ENCODE measurements at places on chromosomes 16 and 17.

- no peak for DNase-seq
Observed at GRCh38 chr16:56944954-56945839, 13.3 kb downstream of the HERPUD1 start.

DNA sequence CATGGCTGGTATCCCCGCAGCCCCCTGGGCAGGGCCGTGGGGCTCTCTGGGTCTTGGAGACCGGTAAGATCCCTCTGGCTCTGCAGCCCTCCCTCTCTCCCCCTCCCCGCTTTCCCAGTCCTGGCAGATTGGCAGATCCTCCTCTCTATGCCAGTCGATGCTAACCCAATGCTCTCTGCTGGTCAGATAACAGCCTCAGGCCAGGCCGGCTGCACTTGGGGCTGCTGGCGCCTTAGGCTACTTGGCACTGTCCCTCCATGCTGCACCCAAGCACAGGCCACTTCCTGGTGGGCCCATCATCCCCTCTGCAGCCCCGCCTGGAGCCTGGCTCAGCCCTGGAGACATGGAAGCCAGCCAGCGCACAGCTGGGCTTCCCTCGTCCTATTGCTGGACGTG, 81.7 kb downstream of the RTN4RL1 start:
- DNase-seq: no peak

DNA sequence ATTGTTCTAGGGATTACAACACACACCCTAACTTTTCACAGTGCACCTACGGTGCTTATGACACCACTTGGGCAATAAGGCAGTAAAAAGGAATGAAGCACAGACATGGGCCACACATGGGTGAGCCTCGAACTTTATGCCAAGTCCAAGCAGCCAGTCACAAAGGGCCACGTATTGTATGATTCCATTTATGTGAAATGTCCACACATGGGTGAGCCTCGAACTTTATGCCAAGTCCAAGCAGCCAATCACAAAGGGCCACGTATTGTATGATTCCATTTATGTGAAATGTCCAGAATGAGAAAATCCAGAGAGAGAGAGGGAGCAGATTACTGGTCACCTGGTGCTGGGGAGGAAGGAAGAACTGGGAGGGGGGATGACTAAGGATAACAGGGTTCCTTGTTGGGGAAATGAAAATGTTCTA, 22.2 kb downstream of the RMI2 start:
- DNase-seq: no peak

DNA sequence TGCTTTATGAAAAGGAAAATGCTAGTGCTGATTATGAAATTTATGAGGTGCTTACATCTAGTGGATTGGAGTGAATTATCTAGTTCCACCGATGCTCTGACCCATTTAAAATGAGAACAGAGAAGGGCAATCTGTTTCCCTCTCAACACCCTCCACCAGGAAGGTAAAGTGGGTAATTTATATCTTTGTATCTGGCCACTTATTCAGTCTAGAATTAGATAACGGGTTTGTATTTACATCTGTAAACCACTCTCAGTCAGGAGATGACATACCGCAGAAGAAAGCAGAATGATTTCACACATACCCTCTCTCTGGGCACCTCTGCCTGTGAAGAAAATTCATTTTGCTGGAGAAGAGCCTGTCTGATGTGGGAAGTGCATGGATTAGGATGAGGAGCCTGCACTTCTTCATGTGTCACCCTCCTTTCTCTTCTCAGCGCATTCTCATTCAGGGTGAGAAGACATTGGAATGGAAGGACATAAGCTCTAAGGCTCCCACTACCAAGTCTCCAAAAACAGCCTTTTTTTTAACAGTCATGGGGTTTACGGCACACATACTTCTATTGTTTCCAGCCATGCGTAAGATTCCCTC, 646.7 kb upstream of the SALL1 start:
- DNase-seq: no peak

GRCh38 chr17:29585080-29585751, 4.2 kb downstream of the GIT1 start:
- DNase-seq: no peak

GRCh38 chr17:34113089-34113488, 142.0 kb upstream of the CCL2 start:
- no peak for DNase-seq

- no peak for DNase-seq
Observed at GRCh38 chr17:76713765-76714164, 3.0 kb upstream of the MXRA7 start.

- no peak for DNase-seq
Observed at GRCh38 chr17:48510761-48511604, 19.8 kb downstream of the HOXB1 start.

DNA sequence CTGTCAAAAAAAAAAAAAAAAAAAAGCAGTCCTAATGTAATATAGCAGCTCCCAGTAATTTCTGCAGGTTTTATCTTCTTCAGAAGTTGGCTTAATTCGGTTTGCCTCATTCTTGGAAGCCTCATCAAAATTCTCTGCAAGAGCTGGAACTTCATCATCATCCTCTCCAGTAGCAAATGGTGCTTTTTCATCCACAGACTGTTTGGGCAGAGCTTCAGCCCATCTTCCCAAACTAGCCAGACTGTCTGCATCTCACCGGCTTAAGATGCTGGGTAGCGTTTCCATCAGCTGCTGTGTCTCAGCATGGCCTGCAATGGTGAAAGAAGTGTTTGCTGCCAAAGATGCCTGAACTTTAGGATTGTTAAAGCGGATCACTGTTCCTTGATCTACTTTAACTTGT, 112.6 kb downstream of the AIPL1 start:
- DNase-seq: no peak

DNA sequence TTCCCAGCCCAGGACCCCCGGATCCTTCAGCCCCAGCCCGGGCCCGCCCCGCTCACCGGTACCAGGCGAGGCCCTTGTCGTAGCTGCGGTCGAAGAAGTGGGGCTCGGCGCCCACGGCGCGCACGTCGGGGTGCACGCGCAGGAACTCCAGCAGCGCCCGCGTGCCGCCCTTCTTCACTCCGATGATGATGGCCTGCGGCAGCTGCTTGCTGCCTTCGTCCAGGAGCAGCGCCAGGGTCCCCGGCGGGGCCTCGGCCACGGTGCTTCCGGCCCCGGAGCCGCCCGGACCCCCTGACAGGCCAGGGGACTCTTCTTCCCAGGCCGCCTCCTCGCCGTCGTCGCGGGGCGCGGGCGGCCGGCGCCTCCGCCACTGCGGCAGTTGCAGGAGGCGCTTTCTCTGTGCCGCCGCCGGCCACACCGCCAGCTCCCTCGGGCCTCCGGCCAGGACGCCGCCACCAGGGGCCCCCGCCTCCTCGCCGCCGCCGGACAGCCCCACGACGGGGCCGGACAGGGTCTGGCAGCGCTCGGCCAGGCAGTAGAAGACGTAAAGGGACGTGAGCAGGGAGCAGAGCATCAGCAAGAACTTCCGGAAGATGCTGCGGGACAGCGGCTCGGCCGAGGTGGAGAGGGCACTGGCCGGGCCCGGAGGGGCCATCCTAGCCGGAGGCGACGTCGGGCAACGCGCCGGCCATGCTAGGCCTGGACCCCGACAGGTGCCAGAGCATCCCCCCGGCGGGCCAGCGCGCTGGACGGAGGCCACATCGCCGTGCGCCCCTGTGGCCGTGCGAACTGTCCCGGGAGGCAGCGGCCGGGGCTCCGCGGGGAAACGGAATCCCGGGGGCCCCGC, 1.0 kb downstream of the HS3ST3A1 start:
- DNase-seq: peak; percentile 28

DNA sequence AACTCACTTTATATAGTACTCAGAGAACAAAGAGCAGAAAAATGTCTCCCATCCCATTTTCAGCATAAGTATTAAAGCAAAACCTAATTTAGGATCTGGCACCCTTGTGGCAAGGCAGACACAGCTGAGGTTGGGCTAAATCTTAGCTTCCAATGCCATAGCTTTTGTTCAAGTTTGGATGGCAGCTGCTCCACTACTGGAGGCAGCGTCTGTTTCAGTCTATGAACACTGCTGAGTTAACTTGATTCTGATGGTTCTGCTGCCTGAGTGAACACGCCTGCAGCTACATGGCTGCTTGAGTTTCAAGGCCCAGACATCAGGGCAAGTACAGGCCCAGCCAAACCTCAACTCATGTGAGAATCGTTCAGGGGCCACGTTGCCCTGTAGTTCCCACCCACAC, 178.2 kb upstream of the RPH3AL start:
- no peak for DNase-seq

- no peak for DNase-seq
Observed at GRCh38 chr16:2787961-2788360, 601 bp upstream of the PRSS33 start.

- DNase-seq: no peak
Observed at GRCh38 chr17:77109159-77109759, 31.5 kb upstream of the SEC14L1 start.

DNA sequence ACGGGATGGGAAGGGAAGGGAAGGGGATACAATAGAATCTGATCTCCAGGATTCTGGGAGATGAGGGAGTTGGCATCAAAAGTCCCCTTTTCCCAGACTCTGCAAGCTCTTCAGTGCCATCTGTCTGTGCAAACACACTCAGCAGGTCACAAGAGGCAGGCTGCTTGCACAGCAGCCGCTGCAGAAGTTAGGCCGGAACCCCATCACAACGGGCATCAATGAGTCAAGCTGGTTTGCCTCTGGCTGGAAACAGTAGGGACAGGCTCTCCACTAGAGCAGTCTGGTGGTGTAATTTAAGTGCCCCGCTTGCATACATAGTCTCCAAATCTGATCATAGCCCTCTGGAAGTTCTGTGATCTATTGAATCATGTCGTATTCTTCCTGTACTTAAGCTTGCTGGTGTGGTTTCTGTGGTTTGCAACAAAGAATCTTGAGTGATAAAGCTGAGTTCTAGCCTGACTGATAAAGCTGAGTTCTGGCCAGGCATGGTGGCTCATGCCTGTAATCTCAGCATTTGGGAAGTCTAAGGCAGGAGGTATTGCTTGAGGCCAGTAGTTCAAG, 33.7 kb upstream of the KDM8 start:
- no peak for DNase-seq

DNA sequence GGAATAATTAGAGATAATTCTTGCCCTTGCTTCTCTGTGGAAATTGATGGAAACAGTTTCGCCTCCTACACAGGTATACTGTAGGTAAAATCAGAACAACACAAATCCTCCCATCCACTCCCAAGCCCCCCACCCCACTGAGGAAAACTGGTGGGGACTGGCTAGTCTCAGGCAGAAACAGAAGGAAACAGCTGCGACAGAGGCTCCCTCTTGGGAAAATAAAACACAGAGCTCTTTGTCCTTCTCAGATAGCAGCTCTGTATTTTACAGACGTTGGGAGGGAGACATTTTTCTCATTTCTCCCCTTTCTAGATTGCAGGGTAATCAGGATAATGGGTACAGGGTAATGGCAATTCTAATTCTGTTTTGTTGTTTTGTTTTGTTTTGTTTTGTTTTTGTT, 1.1 kb downstream of the SLFN13 start:
- DNase-seq: no peak

DNA sequence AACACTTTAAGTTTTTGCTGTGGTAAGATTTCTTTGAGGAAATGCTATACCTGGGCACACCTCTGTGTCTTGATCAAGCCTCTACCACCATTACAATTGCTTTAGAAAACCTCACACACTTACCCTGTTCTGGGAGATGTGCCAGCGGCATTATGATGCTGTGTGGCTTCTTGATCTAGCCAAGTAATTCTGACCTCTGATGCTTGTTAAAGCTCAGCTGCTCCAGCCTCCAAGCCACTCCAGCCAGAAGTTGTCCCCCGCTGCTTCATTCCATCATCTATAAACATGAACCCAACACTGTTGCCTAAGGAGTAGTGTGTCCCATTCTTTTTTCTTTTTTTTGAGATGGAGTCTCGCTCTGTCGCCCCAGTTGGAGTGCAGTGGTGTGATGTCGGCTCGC, 60.1 kb downstream of the CYLD start:
- DNase-seq: no peak

GRCh38 chr16:87674419-87674818, 72.1 kb downstream of the JPH3 start:
- no peak for DNase-seq

GRCh38 chr17:281365-281999, 71.1 kb downstream of the RPH3AL start:
- no peak for DNase-seq

- no peak for DNase-seq
Observed at GRCh38 chr16:27317738-27318391, 4.1 kb downstream of the IL4R start.

DNA sequence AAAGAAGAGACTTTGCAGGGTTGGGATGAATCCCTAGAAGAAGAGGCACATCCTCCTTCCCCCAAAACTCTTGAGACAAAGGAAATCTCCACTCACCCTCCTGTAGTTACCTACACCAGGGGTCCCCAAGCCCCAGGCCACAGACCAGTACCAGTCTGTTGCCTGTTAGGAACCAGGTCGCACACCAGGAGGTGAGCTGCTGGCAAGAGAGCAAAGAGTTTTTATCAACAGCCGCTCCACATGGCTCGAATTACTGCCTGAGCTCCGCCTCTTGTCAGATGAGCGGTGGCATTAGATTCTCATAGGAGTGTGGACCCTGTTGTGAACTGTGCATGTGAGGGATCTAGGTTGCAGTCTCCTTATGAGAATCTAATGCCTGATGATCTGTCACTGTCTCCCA, 98.9 kb downstream of the CCT6B start:
- no peak for DNase-seq

DNA sequence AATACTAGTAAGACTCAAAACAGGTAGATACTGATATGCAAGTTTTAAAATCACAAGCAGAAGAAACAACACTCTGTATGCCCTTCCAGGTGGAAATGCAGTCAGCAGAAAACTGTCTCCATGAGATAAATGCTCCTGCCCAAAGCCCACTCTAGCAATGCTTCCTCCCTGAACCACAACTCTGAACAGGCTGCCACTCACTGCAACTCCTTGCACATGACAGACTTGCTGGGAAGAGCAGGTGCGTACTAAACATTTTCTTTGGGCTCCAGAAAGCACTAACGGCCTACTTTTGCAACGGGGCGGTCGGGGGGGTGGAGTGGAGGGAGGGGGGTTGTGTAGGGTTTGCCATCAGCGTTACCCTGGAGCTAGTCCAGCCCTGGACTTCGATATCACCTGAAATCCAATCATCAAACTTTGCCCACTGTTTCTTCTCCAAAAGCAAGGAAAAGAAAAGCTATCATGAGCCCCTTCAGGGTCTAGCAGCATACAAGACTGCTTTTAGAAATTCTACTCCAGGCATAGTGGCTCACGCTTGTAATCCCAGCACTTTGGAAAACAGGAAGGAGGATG, 46.1 kb downstream of the ANKRD11 start:
- DNase-seq: no peak

GRCh38 chr16:16159662-16160061, 63.6 kb downstream of the ABCC6 start:
- no peak for DNase-seq

- no peak for DNase-seq
Observed at GRCh38 chr16:83743241-83743640, 64.5 kb upstream of the HSBP1 start.

- DNase-seq: peak; percentile 71
Observed at GRCh38 chr17:57924677-57925076, 30.5 kb downstream of the CUEDC1 start.
